ENCODE measurements at places on chromosomes 13 and 19.

- DNase-seq: no peak
Observed at GRCh38 chr19:37045140-37045539, 33.1 kb upstream of the ZNF420 start.

DNA sequence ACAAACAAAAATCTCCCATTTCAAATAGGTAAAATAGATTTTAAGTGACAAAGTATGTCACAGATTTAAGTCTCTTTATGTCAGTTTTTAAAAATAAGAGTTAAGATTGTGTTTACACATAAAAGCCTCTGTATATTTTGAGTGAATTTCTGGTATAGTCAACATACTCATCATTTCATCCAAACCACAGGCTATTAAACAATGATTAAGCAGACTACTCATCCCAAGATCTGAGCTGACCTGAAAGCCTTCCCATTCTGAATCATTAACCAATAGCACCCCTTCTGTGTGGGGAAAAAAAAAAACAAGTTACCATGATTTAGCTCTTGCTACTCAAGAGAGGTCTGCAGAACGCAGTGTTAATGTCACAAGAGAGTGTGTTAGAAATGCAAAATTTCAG, 284.4 kb upstream of the NBEA start:
- DNase-seq: no peak

- DNase-seq: no peak
Observed at GRCh38 chr19:46726551-46726950, 9.6 kb upstream of the PRKD2 start.

GRCh38 chr19:43664018-43664417, 6.0 kb downstream of the PLAUR start:
- no peak for DNase-seq

DNA sequence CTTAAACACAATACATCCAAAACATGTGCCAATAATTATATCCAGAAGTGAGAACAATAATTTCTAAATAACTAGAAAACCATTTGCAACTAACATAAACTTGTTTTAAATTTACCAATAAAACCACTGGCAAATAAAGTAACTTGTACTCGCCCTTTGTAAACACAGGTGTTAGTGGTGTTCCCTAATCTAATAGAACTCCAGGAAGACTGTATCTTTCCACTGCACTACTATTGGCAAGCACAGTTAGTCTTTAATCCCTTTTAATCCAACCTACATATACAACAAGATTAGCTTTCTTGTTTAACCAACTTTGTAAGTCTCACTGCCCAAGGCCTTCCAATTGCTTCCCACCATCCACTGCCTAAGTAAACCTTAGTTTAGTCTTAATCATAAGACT, 79.5 kb downstream of the PCDH9 start:
- no peak for DNase-seq

DNA sequence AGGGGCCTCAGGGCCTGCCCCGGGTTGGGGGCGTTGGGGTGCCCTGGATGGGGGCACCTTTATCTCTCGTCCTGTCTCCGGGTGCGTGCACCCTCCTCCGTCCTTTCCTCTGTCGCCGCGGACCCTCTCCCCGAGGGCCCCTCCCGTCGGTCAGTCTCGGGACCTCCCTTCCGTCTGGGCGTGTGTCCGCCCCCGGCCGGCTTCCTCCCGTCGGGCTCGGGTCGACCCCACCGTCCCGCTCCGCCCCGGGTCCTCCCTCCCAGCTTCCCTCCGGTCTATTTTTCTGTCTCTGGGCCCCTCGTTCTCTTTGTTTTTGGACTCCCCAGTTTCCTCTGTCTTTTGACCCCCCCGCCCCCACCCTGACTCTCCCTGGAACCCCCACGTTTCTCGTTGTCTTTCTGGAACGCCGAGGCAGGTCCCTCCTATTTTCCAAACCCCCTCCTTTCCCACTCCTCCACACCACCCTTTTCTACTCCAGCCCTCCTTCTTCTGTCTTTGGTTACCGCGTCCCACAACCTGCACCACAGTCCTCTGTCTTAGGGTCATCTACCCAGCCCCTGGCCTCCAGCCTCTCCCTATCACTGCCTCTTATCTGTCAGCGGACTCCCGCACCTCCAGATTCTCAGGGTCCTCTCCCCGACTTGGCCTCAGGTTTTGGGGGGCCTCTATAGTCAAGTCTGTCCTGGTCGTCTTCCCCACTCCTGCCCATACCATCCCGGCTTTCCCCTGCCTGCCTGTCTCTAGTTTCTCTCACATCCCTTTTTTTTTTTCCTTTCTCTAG, 757 bp downstream of the EGLN2 start:
- no peak for DNase-seq

DNA sequence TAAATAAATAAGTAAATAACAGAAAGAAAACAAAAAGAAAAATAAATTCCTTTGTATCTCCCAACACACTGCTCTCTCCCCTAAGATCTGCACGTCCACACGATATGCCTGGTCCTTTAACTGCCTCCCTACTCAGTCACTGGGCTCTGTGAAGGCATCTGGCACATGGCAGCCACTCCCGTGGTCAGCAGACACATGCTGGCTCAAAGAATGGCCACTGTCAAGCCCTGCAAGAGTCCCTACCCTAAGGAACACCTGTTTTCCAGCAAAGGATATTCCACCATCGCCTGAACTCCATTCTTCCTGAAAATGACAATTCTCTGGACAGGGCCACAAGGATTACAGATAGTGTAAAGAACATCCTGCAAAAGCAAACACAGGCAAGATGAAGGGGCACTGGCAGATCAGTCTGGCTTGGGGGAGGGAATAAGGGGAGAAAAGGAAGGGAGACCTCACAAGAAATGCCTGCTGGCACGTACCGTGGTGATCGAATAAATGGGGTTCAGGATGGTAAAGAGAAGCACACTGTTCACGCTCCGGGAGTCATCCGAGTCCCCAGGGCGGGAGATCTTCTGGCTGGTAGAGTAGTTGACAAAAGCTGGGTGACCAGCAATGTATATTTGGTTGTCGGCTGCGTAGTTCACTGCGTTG, 4.3 kb downstream of the HNRNPL start:
- no peak for DNase-seq

GRCh38 chr13:98333486-98333885, 156.4 kb upstream of the RNF113B start:
- DNase-seq: no peak

- no peak for DNase-seq
Observed at GRCh38 chr19:15721268-15721667, 6.6 kb upstream of the OR10H2 start.

DNA sequence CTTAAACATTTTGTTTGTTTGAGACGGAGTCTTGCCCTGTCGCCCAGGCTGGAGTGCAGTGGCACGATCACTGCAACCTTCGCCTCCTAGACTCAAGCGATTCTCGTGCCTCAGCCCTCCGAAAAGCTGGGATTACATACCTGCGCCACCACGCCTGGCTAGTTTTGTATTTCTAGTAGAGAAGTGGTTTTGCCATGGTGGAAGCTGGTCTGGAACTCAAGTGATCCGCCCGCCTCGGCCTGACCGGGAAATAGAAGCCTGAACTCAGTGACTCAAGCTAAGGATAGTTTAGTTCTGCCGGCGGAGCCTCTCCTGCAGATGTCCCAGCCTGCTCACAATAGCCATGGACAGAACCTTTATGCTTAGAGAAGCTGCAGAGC, 53.0 kb upstream of the ZNF254 start:
- no peak for DNase-seq

- DNase-seq: no peak
Observed at GRCh38 chr13:109779876-109780510, 6.4 kb downstream of the IRS2 start.

GRCh38 chr19:50414864-50415660, 3.7 kb upstream of the SPIB start:
- DNase-seq: peak; percentile 59

GRCh38 chr13:111184458-111185401, 69.6 kb downstream of the ARHGEF7 start:
- no peak for DNase-seq

GRCh38 chr13:40665126-40666044, 1.1 kb downstream of the FOXO1 start:
- DNase-seq: peak; percentile 39

All from stimulated activated CD8-positive, alpha-beta memory T cell treated with anti-CD3 and anti-CD28 coated beads, Interleukin-12 subunit alpha, Interleukin-12 subunit beta, amount 100 ng/mL, for 4 hours (primary cell).